NCI-H2081 (cell line): ENCODE measurements at places on chromosomes 7 and 10.

GRCh38 chr10:26157734-26158133, 58.8 kb upstream of the GAD2 start:
- DNase-seq, result no peak

DNA sequence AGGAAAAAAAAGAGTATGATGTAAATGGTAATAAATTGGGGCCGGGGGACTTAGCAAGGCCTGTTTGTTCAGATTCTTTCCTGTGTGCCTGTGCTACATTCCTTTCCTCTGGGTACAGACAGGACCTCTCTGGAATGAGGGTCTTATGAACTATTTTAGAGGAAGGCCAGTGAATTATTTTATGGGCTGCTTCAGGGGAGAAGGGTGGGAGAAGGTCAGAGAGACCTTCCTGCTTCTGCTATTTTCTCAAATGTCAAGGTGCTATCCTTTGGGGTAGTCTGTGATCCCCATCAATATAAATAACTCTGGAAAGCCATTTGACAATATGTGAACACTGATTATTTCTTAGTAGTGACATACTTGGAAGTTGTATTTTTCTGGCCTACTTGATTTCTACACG, 426.5 kb downstream of the SH2D4B start:
- DNase-seq, result no peak

GRCh38 chr7:142134909-142135308, 23.4 kb downstream of the MGAM2 start:
- no peak for DNase-seq

- no peak for DNase-seq
Observed at GRCh38 chr7:28338041-28338440, 74.3 kb upstream of the CREB5 start.

DNA sequence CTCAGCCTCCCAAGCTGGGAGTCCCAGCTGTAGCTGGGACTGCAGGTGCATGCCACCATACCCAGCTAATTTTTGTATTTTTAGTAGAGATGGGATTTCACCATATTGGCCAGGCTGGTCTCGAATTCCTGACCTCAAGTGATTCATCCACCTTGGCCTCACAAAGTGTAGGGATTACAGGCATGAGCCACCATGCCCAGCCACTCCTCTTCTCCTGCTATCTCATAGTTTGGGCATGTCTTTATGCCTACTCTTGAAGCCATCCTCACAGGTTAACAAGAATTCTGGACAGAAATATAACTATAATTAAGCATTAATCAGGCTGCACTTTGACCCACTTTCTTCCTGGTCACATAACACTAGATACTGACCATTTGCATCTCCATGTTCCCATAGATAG, 28.6 kb upstream of the C10orf67 start:
- no peak for DNase-seq

- no peak for DNase-seq
Observed at GRCh38 chr10:118907051-118907450, 122.5 kb upstream of the NANOS1 start.

- DNase-seq, result no peak
Observed at GRCh38 chr7:155280446-155281397, 17.0 kb upstream of the INSIG1 start.

DNA sequence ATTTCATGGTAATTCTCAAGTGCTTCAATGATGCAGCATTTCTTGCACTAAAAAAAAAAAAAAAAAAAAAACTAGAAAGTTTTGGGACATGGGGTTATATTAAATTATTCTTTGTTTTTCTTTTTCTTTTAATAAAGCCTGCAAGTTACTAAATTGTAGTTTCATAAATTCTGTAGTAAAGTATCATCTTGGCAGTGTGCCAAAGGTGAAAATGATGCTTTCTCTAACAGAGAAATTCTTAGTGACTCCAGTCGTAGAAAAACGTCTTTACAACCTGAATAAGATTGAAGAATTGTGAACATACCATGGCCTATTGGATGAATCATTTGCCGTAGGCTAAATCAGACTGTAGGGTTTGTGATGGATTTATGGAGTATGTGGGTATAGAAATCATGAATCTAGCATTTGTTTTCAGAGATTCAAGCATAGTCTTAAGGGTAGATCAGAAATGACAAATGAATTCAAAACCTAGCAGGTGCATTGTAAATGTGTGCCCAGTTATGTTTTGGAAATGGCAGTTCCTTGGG, 27.1 kb downstream of the RBM17 start:
- DNase-seq, result no peak

GRCh38 chr7:134724606-134725005, 54.8 kb upstream of the CALD1 start:
- no peak for DNase-seq

DNA sequence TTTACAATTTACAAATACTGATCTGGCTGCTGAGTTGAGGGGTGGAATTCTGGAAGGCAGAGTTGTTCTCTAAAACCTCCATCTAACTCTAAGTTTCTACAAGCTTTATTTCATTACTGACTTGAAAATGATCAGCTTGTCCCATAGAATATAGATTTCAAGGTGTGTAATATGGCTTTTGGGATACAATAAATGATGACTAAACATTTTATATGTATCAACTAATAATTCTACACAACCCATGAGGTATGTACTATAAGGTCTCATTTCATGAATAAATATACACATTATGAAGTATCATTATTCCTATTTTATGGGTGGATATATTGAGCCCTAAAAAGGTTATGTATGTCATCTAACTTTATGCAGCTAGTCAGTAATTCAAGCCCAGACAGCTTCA, 1214.3 kb upstream of the SORCS1 start:
- no peak for DNase-seq

GRCh38 chr7:38751416-38751815, 120.2 kb upstream of the AMPH start:
- DNase-seq, result no peak

- no peak for DNase-seq
Observed at GRCh38 chr10:78381107-78381506, 347.4 kb downstream of the RPS24 start.

DNA sequence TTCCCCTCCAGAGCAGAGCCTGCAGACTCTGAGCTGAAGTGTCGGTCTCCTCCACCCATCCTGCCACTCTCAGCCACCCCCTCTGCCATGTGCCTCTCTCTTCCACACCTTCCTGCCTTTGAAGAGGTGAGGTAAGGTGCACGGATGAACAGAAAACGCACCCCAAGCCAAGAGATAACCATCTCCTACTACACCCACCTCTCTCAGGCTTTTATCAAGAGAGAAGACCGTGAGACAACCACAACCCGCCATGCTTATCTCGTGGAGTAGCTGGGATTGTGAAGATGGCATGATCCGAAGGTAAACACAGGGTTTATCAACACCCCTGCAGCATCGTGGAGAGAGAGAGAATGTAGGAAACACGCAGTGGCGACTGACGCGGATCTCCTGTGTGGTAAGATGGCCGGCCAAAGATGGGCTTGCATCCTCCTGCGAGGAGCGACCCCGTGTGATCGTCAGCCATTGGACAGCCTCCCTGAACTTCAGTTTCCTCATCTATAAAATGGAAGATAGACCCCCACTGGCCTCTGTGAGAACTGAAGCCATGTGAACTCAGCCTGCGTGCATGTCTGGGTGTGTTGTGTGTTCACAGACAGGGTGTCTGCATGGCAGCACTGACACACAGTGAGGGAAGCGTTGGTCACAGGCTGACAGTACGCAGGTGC, 219.0 kb downstream of the DIP2C start:
- DNase-seq, result no peak

DNA sequence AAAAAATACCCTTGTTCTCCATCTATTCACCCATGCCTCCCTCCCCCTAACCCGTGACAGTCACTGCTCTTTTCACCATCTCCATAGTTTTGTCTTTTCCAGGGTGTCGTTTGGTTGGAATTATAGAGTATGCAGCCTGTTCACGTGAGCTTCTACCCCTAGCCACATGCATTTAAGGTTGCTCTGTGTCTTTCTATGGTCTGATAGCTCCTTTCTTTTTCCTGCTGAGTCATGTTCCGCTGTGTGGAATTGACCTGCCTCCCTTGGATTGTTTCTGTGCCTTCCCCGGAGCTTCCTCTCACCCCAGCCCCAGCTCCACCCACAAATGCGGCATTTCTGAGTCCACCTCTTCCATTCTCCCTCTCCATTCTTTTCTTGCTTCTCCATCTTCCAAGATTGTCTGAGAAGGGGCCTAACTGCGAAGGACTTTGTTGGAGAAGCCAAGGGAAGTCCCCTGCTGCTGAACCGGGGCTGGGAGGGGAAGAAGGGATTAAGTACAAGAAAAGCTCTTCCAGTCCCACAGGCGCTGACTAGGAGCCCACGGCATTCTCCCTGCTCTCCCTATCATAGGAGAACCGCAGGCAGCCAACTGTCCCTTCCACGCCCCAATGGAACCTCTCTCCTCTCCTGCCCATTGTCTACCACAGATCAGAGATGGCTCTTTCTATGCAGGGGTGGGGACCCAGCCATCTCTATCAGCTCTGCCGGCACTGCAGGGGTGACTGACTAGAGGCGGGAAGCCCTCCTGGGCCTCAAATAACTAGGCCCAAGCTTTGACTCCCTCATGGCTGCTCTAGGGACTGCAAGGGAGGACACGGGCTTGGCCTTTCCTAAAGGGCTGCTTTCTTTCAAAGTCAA, 87.5 kb upstream of the ANLN start:
- DNase-seq, result no peak

DNA sequence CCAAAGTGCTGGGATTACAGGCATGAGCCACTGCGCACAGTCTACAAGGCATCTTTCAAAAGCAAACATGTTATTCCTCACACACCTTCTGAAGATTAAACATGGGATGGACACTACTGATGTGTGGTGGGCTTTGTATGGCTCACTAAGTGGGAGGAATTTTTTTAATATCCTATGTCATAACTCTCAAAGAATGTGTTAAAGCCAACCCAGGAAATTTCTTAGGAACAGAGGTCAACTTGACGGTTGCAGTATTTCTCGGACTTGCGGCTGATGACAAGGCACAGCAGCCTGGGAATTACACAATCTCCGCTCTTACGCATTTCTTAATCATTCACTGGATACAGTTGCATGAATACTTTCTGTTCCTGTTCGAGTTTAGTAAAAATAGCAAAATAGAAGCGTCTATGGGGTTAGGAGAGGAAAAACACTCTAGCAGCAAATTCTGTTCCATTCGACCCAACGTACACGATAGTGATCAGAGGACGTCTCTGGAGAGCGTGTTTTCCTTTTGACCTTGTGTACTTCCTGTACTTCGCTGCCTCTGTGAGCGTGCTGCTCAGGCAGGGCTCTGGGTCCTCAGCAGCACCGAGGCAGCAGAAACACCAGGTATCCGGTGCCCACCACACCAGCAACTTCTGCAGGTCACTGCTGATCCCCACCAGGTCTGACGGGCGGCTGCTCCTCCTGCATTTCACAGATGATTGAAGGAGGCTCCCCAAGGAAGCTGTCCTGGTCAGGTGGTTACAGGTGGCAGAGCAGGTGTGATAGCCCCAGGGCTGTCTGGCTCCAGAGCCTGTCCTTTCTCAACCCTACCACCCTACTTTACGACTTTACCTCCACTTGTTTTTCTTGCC, 26.4 kb upstream of the SRGN start:
- DNase-seq, result no peak

- DNase-seq, result no peak
Observed at GRCh38 chr7:57432583-57432982, 17.4 kb upstream of the ZNF716 start.

- DNase-seq, result no peak
Observed at GRCh38 chr7:70494225-70495032, 637.5 kb upstream of the GALNT17 start.

- no peak for DNase-seq
Observed at GRCh38 chr10:72353965-72354355, 759 bp downstream of the DNAJB12 start.

GRCh38 chr7:47226696-47227095, 355.2 kb downstream of the TNS3 start:
- DNase-seq, result no peak

DNA sequence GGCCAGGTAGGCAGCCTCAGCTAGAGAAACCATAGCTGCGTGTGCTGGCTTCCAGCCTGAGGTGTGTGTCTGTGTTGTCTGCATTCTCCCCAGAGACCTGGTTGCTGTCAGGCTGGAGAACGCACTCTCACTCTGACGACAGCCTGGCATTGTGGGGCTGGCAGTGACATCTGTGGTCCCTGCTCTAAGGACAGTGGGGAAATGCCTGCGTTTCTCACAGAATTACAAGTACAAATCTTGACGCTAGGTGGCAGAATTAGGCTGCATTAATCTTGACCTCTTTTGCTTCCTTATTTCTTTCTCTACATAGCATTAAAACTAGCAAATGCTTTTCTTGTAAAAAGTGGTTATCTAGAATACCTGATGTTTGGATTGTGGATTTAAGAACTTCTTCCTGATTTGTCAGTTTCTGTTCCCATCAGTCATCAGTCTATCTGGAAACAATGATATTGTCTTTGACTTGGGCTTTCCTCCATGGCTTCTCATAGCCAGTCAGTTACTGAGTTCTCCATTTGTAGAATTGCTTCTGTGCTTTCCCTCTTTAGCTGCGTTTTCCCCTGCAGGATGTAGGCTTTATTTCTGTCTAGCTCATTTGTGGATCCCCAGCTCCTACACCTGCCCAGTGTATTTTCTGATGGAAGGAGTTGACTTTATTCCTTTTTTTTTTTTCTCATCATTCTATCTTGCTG, 86.0 kb downstream of the FANK1 start:
- peak; percentile 26 for DNase-seq

DNA sequence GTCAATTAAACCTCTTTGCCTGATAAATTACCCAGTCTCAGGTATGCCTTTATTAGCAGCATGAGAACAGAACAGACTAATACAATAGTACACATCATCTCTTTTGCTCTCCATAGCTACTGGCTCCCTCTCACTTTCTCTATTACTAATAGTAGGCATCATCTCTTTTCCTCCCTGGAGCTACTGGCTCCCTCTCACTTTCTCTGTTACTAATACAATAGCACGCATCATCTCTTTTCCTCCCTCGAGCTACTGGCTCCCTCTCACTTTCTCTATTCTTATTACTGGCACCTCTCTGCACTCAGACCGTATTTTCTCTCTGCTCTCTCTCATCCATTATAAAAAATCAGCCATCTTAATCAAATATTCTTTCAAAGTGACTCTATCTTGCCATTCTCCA, 37.1 kb downstream of the SLC25A13 start:
- DNase-seq, result no peak

DNA sequence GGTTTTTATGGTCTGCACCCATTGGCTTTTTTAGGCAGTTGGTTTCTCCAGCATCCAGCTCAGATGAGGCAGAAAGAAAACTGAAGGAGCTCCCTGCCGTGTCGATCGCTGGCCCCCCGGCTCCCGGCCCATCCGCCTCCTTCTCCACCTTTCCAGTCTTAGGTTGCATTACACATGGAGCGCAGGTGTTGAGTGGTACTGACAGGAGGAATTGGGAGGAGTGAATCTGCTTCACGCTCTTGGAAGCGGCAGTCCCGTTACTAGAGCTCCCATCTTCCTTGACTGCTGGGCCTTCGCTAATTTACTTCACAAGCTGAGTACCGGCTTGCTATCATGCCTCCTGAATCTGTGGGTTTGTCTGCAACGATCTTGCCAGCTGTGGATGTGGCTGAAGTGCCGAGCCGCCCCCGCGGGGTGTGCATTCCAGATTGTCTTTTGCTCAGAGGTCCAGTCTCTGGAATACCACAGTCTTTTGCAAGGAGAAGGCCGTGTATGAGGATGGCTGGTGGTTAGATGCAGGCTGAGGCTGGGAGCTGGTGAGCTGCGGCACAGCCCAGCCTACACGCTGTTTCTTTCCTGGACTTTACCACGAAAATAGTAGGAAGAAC, 17.1 kb downstream of the IQCE start:
- DNase-seq, result no peak
